ENCODE measurements at places on chromosomes 2 and 18.

DNA sequence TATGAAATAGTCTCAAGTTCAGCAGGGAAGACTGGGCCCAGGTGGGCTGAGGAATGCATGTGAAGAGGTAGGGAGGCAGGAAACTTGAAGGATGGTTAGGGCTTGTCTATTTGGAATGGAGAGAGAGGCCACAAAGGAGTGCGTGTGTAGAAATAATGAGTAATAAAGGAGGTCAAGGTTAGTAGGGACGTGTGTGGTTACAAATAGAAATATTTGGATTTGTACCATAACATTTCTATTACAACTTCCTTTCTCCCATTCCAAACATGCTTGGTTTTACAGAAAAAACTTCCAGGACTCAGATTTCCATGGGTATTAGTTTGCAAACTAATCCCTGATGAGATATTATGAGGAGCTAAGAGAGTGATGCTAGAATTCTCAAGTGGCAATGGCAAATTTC, 280.6 kb downstream of the NCKAP5 start:
- DNase-seq: no peak

- no peak for DNase-seq
These were observed 71.0 kb upstream of the CYP1B1 start for GRCh38 chr2:38146907-38147307.

GRCh38 chr2:151649966-151650365, 84.3 kb downstream of the NEB start:
- no peak for DNase-seq

GRCh38 chr2:217150236-217150635, 290.4 kb upstream of the TNP1 start:
- DNase-seq: no peak

- no peak for DNase-seq
These were observed 63.9 kb upstream of the SPATS2L start for GRCh38 chr2:200242570-200242969.

DNA sequence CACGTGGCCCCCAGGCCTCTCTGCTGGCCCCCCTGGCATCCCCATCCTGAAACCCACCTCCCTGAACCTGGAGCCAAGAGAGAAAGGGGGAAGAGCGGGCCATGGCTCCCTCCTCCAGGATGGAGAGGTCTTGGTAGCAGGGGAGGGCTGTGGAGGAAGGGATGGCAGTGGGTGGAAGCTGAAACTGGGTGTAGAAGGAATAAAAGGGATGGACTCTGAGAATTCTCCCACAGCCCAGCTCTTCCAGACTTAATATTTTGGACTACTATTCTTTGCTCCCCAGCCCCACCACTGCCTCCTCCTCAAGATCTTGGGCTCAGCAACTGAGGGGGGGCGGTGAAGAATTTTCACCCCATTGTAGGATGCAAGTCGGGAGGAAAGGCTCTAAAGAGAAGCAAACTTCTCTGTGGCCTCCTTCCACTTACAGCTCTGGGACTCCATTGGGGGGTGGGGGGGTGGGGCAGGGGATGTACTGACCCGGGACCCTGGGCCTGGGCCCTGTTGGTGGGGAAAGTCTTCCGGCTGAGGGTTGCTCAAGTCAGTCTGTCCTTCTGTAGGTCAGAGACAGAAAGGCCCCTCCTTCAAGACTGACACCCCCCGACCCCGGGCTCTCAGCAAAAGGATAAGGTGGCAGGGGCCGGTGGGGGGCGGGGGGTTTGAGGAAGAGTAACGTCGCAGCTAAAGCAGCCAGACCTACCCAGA, 501 bp downstream of the TNS1 start:
- no peak for DNase-seq

DNA sequence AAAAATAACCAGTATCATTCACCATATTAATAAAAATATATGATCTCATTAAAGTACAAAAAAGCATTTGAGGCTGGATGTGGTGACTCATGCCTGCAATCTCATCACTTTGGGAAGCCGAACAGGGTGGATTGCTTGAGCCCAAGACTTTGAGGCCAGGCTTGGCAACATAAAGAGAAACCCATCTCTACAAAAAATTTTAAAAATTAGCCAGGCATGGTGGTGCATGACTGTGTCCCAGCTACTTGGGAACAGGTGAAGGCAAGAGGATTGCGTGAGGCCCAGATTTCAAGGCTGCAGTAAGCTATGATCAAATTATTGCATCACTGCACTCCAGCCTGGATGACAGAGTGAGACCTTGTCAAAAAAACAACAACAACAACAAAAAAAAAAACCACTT, 75.9 kb downstream of the RAD51AP2 start:
- no peak for DNase-seq

DNA sequence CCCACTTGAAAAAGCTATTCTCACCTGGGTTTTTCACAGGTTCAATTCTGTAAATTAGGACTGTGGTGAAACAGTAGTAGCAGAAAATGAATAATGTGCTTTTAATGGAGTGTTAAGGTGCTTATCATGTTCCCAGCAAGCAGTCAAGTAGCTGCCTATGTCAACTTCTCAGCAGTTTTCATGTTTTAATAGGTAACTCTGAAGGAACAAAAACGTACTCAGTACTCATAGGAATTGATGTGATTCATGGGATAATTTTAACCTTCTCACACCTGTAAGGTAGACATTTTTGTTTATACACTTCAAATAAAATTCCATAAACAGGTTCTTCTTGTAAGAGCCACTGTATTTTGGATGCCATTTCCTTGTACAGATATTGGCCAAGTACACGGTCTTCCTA, 801.6 kb downstream of the MBD2 start:
- no peak for DNase-seq

DNA sequence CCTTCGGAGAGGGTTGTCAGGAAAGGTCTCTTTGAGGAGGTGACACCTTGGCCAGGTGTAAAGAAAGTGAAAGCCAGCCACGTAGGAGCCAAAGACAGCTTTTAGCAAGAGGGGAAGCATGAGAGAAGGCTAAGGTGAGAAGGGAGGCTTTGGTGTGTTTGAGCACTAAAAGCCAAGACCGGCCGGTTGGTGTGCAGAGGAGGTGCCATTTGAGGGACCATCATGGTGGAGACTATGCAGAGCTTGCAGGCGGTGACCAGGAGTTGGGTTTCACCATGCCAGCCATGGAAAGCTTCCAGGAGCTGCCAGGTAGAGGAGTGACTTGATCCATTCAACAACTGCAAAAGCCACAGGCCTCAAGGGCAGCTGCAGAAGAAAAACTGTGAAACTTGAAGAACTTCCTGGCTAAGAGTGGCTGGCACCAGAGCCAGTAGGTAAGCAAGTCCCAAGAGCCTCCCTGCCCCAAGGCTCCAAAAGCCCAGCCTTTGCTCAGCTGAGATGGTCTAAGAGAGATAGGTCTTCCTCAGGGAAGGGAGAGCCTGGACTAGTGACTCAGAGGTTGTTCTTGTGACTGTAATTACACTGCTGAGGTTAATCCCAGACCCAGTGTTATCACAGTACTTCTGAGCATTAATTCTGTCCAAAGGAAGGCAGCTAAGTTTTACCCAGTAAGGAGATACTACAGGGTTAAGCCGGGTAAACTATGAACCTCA, 319.0 kb downstream of the BCL11A start:
- DNase-seq: no peak

GRCh38 chr2:162256591-162256991, 13.3 kb upstream of the FAP start:
- DNase-seq: no peak

- DNase-seq: no peak
These were observed 25.8 kb downstream of the SANBR start for GRCh38 chr2:61091485-61091884.

- no peak for DNase-seq
These were observed 62.4 kb downstream of the PPP1R1C start for GRCh38 chr2:182048088-182048487.

GRCh38 chr2:3151153-3151918, 226.3 kb downstream of the EIPR1 start:
- peak; percentile 76 for DNase-seq

Measured in WERI-Rb-1 (cell line).